ENCODE measurements at places on chromosomes 1 and 21.
A peak's percentile ranks its signal among the peaks of the same experiment; 100 is the strongest.

GRCh38 chr1:33146003-33146402 lies 35.8 kb downstream of the TRIM62 start:
- DNase-seq, result no peak

GRCh38 chr21:42784896-42785451 lies 94.4 kb downstream of the WDR4 start:
- no peak for DNase-seq

DNA sequence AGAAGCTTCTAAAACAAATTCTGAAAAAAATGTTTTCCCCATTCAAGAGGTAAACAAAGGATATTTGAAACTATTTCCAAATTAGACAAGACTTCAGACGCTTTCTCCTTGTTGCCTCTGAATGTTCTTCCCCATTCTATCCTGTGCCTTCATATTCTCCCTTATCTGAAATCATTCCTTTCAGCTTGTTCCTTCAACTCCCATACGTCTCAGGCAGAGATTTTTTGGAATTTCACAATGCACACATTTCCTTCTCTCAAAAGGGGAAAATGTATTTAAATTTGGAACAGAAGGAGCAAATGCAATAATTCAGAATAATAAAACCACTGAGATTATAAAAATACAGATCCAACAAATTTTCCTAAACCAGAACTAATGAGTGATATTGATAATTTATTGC lies 198.7 kb upstream of the IVNS1ABP start:
- DNase-seq, result no peak

GRCh38 chr1:156560585-156561163 lies 11.7 kb downstream of the IQGAP3 start:
- no peak for DNase-seq

DNA sequence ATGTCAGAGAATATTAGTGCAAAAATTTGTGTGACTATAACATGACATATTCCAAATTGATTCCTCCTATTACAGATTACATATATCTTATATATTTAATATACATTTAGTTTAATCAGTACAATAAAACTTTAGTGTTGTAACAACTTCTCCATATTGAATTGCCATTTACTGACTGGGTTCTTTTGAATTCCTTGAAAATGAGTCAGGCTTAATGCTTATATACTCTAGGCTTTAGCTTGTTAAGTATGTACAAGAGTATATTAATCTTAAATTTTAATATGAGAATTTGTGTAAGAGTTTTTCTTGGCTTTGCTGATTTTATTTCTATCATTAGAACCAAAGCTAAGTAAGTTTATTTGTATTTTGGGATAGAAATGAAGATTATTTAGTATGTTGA lies 40.3 kb downstream of the XPR1 start:
- DNase-seq, result no peak

DNA sequence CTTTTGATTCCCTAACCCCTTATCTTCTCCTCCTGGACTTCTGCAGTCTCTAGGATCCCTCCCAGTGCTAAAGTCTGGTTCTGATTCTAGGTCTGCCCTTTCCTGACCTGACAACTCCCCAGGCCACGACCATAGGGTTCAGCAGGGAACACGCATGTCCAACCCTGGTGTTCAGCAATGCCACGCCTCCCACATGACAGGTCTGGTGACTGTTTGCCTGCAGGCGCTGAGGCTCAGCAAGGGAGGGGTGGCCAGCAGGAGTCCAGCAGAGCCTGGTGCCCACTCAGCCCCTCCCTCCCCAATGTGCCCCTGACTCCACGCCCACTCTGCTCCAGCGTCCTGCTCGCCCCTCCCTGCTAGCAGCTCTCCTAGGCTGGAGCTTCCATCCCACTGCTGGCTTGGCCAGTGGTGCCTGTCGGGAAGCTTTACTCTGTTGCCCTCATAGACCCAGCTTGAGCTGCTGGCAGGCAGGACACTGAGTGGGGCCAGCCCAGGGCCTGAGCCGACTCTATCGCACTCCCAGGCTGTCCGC lies 17.3 kb downstream of the SLC9A1 start:
- DNase-seq, result no peak

- no peak for DNase-seq
Observed at GRCh38 chr1:168643152-168643551, 66.7 kb downstream of the XCL1 start.

DNA sequence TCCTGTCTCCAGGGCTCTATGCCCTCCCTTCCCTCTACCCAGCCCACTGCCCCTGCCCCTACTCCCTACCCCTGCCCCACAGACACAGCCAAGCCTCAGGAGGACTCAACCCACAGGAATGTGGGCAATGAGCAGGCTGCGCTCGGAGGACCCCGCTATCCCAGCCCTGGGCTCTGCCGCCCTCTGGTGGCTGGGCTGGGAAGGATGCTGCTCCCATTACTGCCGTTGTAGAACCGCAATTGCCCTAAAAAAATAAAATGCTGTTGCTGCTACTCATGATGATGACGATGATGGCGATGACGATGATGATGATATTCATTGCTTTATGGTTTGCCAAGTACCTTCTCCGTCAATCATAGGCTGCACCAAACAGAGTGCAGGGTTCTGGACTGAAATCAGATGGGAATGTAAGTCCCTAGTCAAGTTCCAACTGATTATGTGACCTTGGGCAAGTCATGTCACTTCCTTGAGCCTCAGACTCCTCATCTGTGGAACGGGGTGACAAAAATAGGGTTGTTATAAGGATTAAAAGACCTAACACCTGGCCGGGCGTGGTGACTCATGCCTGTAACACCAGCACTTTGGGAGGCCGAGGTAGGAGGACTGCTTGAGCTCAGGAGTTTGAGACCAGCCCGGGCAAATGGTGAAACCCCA lies 24.6 kb downstream of the ARHGEF19 start:
- peak; percentile 82 for DNase-seq

- DNase-seq, result no peak
Observed at GRCh38 chr1:222736470-222736869, 532 bp upstream of the FAM177B start.

GRCh38 chr1:112464501-112464900 lies 44.3 kb upstream of the WNT2B start:
- DNase-seq, result no peak

DNA sequence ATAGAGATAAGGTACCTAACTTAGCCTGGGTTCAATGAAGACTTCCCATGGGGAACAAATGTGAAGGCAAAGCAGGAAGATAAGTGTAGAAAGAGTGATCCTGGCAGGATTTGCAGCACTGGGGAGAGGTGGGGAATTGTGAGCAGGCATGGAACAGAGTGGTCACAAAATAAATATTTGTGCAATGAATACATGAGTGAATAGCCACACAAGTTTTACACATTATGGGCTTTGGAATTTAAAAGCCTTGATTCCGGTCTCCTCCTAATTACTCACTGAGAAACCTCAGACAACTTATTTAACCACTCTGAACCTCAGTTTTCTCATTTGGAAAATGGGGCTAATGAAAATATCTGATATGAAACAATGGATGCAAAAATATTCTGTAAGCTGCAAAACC lies 148.3 kb downstream of the ELAVL4 start:
- no peak for DNase-seq

DNA sequence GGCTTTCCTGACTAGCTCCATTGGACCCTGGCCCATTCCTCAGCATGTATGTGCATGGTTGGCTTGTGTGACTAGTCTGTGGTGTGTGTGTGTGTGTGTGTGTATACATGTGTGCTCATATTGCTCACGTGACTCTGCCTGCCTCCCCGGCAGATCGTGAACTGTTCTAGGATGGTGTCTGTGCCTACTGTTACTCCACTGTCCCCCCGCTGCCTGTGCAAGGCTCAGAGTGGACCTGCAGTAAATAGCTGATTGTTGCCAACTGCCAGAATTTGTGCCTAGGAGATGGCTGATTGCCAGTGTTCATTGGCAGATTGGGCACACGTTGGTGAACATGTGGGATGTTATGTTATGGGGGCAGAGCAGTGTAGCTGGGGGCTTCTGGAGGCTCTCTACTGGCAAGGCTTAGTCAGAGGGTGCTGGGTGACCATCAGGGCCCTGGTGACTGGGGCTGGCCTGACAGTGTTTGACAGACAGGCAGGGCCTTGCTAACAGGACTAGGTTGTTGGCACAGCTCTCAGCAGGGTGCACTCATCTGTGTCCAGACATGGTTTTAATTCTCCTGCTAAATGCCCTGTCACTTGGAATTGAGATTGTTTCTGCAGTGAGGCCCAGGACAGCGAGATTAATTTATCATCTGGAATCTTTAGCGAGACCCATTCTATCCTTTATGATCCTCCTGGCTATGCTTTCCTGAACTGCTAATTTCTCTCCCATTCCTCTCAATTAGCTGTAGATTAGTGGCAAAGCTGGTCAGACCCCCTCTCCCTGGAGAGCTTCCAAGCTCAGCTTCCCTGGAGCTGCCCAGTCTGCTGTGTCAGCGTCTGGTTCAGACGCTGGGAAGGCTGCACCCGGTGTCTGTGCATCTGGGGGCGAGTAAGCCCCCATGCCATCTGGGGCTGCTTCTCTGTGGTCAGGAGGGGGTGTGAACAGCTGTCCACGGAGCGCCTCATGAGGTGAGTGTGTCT lies 20.8 kb downstream of the SLC6A17 start:
- DNase-seq, result no peak

- no peak for DNase-seq
Observed at GRCh38 chr1:34113887-34114286, 51.1 kb downstream of the CSMD2 start.

- no peak for DNase-seq
Observed at GRCh38 chr1:215277532-215277931, 195.0 kb downstream of the KCNK2 start.

DNA sequence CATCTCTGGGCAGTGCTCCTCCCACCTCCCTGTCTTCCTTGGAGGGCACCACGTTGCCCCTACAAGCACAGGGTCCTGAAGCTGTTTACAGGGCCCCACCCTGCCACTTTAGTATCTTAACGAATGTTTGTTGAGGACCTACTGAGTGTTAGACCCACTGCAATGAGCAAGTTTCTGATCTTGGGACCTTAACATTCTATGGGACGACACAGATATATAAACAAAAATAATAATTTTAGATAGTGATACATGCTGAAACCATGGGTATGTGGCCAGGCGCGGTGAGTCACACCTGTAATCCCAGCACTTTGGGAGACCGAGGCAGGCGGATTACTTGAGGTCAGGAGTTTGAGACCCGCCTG lies 10.1 kb downstream of the ENTREP3 start:
- DNase-seq, result no peak

DNA sequence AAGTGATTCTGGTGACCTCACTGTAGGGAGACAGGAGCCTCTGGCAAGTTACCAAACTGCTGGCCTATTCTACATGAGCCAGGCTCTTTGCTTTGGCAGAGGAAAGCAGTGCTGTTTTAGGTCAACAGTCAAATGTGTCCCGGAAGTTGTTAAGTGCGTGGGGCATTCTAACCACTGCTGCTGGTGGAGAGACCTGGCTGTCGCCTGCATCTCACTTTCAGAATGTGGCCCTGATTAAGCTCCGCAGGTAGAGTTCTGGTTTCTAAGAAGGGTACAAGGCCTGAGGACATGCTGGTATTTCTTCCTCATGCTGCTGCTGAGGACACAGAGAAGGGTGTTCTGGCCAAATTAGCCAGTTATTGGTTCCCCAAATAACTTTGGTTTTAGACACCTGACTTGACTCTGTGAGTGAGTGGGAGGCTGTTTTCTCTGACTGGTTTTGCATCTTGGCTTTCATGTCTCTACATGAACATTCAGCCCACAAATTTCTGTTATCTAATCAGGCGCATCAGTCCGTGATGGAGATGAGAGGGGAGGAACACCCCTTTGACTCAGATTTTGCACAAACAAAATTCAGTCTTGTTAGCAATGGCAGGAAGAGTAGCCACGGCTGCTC lies 120.8 kb downstream of the LMO4 start:
- peak; percentile 4 for DNase-seq

DNA sequence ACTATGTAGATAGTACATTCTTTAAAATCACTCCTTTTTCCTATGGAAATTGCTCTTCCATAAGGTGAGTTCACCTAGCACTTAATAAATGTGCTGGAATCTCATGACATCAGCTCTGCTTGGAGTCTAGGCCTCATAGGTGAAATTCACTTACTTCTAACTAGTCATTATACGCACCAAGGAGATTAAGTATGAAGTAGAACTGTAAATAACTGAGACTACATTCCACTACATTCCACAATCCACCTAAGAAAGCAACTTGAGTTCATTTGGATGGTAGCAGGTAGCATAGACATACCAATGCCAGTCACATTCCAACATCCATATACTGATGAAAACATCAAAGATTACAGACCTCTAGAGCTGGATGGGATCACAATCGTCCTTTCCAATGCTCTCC lies 64.3 kb downstream of the NIBAN1 start:
- no peak for DNase-seq

- DNase-seq, result no peak
Observed at GRCh38 chr1:32179193-32179442, 357 bp upstream of the TXLNA start.

DNA sequence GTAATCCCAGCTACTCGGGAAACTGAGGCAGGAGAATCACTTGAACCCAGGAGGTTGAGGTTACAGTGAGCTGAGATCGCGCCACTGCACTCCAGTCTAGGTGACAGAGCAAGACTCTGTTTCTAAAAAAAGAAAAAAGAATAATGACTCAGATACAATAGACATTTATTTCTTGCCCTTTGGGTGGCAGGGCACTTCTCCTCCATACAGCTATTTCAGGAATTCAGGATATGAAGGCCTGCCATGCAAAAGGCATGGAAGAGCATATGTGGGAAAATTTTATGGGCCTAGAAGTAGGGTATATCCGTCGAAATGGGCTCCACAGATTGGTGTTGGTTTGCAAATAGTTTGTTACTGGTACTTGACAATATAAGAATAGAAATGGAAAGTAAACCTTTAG lies 20.2 kb upstream of the POGZ start:
- no peak for DNase-seq

- DNase-seq, result no peak
Observed at GRCh38 chr1:84390226-84390625, 8.1 kb upstream of the DNASE2B start.

DNA sequence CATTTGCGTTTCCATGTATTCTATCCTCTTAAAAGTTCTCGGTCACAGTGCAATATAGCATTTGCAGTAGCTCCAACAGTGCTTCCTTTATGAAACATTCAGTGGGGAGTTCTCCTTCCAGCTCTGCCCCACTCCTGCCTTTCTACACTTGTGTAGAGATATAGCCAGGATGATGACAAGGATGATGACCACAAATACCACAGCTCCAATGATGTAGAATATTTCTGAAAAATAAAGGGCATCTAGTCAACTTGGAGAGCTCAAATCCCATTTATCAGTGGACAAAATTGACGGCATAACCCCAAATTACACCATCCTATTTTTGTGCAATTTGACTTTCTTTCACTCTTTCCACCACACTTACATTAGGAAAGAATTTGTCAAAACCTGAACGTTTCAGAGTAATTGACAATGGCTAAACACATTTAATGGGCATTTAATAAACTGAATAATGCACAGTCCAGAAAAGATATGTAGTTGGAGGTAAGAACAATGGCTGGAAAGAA lies 11.1 kb downstream of the F3 start:
- DNase-seq, result no peak

GRCh38 chr1:11671544-11672286 lies 7.7 kb downstream of the FBXO6 start:
- no peak for DNase-seq

GRCh38 chr1:39427912-39428311 lies 63.5 kb upstream of the BMP8A start:
- DNase-seq, result no peak
